ENCODE measurements at places on chromosomes 12 and 14.

GRCh38 chr14:27528328-27528727, 930.5 kb upstream of the NOVA1 start:
- DNase-seq: no peak

DNA sequence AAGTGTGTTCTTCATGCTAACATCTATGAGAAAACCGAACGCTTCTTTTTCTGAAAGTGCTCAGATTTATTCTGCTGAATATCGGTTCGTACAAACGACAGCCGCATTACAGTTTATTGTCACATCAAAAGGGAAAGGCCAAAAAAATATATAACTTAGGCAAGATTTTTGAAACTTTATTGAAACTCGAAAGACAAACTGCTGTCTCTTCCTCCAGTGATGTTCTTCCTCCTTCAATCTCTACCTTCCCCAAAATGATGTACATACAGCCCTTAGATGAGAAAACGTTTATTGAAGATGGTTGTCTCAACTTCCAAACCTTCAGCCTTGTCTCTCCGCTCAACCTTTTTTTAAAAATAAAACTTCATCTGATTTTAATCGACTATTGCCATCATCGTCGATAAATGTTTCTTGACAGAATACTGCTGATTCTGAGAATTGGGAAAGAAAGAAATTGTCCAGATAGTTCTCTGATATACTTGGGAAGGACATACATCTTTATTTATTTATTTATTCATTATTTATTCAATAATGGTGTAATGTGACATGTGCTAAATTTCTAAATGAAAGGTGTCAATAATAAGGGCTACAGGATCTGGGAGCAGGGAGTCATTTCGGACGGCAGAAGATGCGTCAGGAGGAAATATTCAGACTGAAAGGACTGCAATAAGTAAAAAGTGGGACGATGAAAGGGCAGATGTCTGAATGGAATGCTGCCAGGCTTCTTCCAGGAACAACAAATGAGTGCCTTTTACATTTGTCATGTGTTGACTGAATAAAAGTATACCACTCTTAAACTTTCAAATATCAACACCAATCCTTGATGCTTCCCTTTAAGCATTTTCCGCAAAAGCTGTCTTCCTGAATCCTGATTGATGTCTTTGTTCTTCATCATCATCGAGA, 817 bp upstream of the MDM1 start:
- no peak for DNase-seq

DNA sequence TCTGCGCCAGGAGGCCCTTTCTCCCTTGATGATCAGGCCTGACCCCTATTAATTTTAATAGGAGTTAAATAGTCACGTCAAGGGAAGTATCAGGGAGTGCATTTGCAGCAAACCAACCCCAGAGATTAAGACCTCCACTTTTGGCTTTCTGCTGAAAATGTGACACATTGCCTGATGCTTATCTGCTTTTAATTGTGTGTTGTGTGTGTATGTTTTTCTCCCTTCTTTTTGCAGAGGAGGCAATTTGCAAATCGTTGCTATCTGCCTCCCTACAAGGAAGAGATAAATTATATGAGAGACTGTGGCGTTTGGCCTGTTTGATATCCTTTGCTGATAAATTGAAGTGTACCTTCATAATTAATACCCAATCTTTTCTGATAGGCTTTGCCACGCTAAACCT, 822.9 kb downstream of the VRK1 start:
- no peak for DNase-seq

GRCh38 chr14:89386212-89386886, 30.7 kb downstream of the FOXN3 start:
- DNase-seq: no peak

DNA sequence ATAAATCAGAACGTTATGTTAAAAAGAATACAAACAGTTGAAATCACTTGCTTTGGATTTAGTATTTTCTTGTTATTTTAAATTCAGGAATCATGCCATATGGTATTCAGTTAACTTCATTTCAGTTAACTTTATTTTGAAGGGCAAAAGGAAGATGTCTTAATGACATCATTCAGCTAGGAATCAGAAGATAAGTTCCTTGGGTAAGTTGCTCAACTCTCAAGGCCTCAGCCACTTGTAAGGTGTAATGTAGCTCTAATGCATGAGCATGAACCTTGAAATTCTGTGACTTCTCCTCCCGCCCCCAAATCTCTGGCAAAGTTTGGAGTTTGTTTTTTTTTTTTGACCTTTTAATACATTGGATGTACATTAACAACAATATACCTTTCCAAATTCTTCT, 42.6 kb downstream of the FRS2 start:
- no peak for DNase-seq
